ENCODE measurements at places on chromosomes 1 and 21.

DNA sequence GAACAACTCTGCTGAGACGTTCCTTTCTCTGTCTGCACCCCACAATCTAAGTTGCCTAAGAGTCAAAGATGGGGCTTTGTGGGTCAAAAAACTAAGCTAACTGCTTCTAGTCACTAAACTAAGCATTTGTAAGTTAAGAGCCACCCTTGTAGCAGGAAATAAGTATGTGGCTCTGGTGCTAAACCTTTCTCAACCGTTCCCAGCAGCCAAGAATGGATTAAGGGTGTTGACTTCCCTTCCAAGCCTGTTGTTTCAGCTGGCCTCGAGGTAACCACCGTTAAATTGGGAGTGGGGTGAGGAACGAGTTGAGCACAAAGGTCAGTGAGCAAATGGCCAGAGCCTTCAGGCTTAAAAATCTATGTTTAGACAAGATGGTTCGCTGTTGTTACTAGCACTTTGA is 169.1 kb downstream of the TRIM33 start:
- DNase-seq: no peak

DNA sequence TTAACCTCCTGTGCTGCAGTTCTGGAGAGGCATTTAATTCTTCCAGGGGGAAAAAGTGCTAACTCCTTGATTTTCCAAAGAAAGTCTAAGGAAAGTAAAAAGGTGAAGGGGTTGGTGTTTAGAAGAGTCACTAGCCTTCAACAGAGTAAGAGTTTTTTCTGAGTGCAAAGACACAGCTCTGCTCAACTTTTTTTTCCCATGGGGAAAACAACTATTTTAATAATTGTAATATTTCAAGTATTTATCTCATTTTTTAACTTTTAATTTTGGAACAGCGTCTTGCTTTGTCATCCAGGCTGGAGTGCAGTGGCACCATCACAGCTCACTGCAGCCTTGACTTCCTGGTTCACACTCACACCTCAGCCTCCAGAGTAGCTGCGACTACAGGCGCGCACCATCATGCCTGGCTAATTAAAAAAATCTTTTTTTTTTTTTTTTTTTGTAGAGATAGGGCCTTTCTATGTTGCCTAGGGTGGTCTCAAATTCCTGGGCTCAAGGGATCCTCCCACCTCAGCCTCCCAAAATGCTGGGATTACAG is 202.6 kb downstream of the APP start:
- DNase-seq: no peak

GRCh38 chr21:39885119-39885848 is 18.0 kb downstream of the PCP4 start:
- DNase-seq: no peak

DNA sequence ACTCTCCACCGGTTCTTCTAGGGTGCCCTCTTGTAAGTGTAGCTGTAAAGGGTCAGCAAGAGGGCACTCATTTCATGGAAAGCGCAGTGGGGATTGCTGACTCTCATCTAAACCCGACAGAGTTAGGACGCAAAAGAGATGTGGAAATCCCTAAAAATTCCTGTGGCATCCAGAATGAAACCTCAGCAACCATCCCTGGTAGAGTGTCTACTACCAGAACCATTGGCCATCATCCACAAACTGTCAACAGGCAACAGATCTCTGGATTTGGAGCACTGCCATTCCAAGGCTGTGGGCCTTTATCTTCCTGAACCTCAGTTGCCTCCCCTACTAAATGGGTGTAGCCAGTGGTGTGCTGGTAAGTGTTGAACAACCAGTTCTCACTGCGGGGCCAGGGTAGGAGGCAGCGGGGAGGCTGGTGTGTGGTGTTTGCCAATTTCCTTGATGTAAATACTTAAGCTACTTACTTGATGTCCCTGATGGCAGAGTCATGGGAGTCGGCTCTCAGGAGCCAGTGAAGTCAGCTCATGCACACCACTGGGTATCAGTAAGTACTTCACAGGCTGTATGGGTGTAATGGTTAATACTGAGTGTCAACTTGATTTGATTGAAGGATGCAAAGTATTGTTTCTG is 195.8 kb downstream of the KAZN start:
- no peak for DNase-seq

DNA sequence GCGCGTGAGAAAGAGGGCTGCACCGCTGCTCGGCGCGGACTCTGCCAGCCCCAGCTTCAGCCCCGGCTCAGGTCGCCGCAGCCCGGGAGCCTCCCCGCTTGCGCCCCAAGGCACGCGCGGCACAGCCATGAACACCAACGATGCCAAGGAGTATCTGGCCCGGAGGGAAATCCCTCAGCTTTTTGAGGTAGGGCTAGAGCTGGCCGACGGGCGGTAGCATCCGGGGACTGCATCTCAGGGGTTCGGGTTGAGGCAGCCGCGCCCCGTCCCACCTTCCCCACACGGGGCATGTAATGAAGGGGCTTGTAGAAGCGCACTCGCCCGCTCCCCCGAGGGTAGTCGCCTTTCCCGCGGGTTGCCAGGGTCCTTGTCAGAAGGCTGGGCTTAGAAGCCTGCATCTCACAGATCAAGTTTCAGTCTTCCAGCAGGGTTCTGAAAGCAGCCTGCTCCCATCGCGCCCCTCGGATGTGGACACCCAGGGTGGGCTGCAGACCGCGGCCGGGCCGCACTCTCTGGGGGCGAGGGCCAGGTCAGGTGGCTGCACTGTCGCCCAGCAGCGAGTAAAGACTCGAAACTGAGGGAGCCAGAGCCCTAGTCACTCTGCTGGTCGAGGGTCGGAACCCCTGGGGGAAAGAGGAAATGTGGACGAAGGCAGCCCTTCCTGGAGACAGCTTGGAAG is 507 bp downstream of the AK5 start:
- DNase-seq: peak; percentile 61

DNA sequence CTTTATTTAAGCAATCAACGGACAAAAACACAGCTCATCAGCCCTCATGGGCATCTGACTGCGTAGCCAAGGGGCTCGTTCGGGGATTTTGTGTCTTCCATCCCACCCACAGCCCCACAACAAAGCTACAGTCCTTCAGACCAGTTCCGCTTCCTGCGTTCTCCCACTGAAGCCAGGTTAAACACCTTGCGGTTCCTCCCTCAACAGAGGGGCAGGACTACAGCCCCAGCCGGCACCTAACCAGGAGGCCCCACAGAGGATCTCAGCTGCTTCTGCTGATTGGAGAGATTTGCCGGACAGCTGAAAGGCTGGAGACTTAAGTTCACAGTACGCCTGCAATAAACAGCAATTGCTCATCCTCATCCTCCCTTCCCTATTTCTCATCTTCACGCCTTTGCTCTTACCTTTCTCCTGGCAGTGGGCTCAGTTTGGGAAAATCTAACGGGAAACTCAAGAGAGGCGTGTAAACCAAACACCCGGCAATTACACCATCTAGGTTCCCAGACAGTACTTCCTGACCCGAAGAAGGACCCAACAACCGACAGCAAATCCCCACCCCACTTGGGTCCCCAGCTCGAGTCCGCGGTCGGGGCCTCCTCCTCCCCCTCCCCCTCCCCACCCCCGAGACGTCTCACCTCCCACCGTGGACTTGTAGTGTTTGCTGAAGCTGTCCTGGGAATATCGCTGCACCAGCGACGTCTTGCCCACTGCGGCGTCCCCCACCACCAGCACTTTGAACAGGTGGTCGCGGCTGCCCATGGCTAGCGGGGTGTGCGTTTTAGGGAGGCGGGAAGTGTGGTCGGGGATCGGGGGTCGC is 876 bp downstream of the RAB29 start:
- DNase-seq: no peak

DNA sequence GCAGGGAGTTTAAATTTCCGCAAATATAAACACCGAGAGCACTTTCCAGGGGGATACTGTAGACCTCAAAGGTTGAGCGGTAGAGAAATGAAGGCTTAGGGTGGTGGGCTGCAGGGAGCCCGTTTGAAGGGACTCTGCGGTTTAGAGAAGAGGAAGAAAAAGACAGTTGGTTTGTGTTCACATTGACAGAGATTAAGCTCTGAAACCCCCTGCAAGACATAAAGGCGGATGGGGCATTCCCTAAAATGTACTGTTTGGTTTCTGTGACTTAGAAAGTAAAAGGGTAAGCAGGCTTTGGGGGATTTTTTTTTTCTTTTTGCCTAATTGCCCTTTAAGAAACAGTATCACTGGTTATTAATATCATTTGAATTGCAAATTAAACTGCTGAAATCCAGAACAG is 1.3 kb downstream of the KAZN start:
- peak; percentile 72 for DNase-seq

DNA sequence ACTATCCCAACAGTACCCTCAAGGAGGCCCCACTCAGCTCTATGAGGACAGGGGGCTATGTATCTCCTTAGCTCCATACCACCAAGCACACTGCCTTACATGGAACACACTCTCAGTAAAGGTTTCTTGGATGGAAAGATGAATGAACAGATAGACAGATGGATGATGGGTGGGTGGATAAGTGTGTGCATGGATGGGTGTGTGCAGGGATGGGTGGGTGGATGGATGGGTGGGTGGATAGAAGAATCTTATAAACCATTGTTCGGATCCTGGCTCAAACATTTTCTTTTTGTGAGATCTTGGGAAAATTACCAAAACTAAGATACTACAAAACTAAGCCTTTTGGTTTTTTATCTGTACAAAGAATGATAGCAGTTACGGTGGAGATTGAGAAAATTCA is 111.0 kb upstream of the NFIA start:
- DNase-seq: no peak

GRCh38 chr1:193322211-193322610 is 135.8 kb upstream of the B3GALT2 start:
- no peak for DNase-seq

- DNase-seq: no peak
These were observed 1.1 kb downstream of the SLC5A9 start for GRCh38 chr1:48223366-48224240.

GRCh38 chr1:38834937-38835827 is 24.4 kb downstream of the RRAGC start:
- peak; percentile 87 for DNase-seq

GRCh38 chr1:11057477-11057876 is 2.3 kb downstream of the SRM start:
- no peak for DNase-seq

DNA sequence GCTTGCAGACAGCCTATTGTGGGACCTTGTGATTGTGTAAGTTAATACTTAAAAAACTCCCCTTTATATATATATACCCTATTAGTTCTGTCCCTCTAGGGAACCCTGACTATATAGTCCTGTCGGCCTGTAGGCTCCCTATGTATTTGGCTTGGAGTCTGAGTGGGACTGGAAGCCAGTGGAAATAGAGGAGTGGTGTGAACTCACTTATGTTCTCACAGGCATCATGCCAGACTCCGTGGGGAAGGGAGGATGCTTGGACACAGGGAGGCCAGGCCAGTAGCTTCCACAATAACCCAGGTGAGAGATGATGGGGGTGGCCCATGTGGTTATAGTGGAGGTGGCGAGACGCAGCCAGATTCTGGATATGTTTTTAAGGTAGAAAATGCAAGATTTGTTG is 136.7 kb upstream of the SYT6 start:
- DNase-seq: no peak

- DNase-seq: no peak
These were observed 5.7 kb downstream of the LGR6 start for GRCh38 chr1:202199040-202199889.

- no peak for DNase-seq
These were observed 722.2 kb downstream of the MATN1 start for GRCh38 chr1:30001011-30001731.

GRCh38 chr1:90114521-90115141 is 119.7 kb downstream of the ZNF326 start:
- peak; percentile 66 for DNase-seq

DNA sequence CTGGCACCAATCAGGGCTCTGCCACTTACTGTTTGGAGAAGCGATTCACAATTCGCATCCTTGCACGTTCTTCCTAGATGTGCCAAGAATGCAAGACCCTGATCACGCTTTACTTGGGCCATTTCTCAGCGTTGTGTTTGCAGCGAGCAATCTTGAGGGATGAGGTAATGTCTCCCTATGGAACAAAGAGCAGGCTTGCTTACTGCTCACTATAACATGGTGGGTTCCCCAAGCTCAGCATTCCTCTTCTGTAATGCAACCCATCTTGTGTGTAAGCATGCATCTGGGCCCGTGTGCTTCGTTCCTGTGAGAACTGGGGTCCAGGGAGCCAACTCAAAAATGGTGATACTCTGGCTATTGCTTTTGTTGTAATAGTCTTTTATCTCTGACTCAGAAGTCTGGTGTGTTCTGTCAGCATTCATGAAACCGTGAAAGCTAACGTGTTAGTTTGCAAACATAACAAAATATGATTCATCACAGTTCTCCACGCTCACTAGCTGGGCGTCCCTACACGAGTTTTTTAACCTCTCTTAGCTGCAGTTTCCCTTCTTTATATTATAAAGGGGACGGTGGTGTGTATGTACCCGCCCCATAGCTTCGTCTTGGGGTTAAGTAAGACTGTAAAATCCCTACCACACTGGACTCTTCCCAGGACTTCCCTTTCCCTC is 33.3 kb downstream of the DNTTIP2 start:
- no peak for DNase-seq

DNA sequence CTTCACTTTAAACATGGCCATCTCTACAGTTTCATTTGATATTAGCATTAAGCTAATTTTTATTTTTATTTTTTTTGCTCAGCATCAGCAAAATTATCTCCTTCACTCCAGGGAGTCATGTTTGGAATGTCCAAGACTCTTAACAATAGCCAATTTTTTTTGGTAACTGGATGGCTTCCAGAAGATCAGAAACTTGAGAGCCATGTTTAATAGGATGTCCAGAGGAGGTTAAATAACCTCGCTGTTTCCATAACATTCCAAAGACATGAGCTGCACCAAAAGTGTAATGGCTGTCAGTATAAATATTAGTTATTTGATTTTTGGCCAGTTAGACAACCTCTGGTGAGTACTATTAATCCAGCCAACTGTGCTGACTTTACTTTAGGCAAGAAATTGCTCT is 80.7 kb downstream of the DNTTIP2 start:
- DNase-seq: no peak

GRCh38 chr1:169604781-169605560 is 18.7 kb upstream of the F5 start:
- DNase-seq: peak; percentile 96

DNA sequence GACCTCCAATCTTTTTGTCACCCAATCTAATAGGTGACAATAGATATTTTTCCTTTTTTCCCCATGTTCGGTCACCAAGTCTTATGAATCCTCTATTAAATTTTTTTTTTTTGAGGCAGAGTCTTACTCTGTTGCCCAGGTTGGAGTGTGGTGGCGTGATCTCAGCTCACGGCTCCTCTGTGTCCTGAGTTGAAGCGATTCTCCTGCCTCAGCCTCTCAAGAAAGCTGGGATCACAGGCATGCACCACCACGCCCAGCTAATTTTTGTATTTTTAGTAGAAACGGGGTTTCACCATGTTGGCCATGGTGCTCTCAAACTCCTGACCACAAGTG is 42.5 kb upstream of the MTF1 start:
- no peak for DNase-seq

GRCh38 chr21:35199733-35200015 is 150.6 kb upstream of the RUNX1 start:
- DNase-seq: no peak

DNA sequence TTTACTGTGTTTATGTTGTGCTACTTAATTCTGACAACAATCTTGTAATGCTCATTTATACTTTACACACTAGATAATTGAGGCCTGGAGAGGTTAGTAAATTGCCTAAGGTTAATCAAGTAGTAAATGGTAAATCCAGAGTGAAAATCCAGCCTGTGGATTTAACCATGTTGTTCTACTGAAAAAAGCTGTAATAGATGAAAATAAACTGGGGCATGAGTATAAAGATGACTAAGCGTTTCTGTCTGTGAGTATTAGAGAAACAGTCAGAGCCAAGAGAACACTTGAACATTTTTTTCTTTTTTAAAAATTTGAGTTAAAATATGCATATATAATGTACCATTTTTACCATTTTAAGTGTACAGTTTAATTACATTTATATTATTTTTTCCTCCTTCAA is 47.9 kb upstream of the LEPR start:
- peak; percentile 32 for DNase-seq

Measured in common myeloid progenitor, CD34-positive (primary cell).